ENCODE measurements at places on chromosomes 13 and 19. TPM values are rescaled to one million over a fixed set of nuclear protein-coding genes. Genes with fewer than 3 reads are reported as not detected.
A peak's percentile ranks its signal among the peaks of the same experiment; 100 is the strongest.

- no peaks in the 10 kb centered on the region for H3K27me3 ChIP-seq
- H3K4me1 ChIP-seq: no peaks in the 10 kb centered on the region
- peaks cover 19% of the 10 kb centered on the region for H3K36me3 ChIP-seq
- no peak overlapping the region for H3K4me3 ChIP-seq
- H3K27ac ChIP-seq: no peak overlapping the region
- no peak for DNase-seq
Measured at GRCh38 chr19:52626915-52627314, 11.2 kb downstream of the ZNF83 start.

DNA sequence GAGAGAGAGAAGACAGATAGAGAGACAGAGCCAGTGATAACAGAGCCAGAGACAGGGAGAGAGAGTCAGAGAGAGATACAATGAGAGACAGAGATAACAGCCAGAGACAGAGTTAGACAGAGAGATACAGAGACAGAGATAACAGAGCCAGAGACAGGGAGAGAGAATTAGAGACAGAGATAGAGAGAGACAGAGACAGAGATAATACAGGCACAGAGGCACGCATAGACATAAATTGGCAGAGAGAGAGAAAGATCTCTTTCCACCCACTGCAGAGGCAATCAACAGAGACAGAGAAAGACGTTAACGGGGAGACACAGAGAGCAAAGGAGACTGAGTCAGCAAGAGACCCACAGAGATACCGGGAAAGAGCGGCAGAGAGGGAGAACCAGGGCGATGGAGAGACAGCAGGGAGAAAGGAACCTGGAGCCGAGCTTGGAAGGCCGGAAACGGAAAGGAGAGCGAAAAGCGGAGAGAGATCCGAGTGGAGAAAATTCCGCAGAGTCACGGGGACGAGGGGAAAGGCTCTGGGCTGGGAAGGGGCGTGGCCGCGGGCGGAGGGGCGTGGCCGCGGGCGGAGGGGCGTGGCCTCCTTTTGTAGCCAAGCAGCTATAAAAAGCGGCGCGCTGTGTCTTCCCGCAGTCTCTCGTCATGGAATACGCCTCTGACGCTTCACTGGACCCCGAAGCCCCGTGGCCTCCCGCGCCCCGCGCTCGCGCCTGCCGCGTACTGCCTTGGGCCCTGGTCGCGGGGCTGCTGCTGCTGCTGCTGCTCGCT lies at the start of gene TNFSF9:
Gene TNFSF9, plus strand, starts transcription at position 641 of the 777 bp plus-strand sequence. Its CDS starts 11 bp downstream, at position 652.
- peaks cover 1% of the 10 kb centered on the region for H3K36me3 ChIP-seq
- peak within 1 kb of the TSS; percentile 95 for H3K4me3 ChIP-seq
- DNase-seq: peak; percentile 94
- H3K27me3 ChIP-seq: peaks cover 7% of the 10 kb centered on the region
- peaks cover 34% of the 10 kb centered on the region for H3K4me1 ChIP-seq
- peak within 1 kb of the TSS; percentile 97 for H3K27ac ChIP-seq

DNA sequence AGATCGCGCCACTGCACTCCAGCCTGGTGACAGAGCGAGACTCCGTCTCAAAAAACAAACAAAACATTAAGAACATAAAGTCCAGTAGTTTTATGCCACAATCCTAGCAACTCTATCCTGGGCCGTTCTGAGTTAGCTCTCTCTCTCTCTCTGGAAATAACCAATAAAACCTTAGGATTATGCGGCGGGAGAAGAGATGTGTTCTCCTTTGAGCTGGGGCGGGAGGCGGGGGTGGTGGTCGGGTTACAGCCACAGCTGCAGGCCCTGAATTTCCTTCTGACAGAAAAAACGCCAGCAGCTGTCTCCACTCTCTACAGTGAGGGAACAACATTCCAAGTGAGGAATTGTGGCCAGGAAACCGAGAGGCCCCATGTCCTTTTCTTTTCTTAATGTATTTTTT lies 9.1 kb upstream of the PNMA8A start:
- no peak for DNase-seq
- H3K4me3 ChIP-seq: peak overlapping the region; percentile 37
- H3K36me3 ChIP-seq: no peaks in the 10 kb centered on the region
- H3K27me3 ChIP-seq: no peaks in the 10 kb centered on the region
- H3K4me1 ChIP-seq: peaks cover 51% of the 10 kb centered on the region

- no peak for DNase-seq
- no peaks in the 10 kb centered on the region for H3K36me3 ChIP-seq
- no peak overlapping the region for H3K27ac ChIP-seq
- H3K4me3 ChIP-seq: no peak overlapping the region
- H3K27me3 ChIP-seq: peaks cover 7% of the 10 kb centered on the region
- H3K4me1 ChIP-seq: no peaks in the 10 kb centered on the region
Measured at GRCh38 chr13:36531746-36532486, 99.6 kb downstream of the CCNA1 start.

DNA sequence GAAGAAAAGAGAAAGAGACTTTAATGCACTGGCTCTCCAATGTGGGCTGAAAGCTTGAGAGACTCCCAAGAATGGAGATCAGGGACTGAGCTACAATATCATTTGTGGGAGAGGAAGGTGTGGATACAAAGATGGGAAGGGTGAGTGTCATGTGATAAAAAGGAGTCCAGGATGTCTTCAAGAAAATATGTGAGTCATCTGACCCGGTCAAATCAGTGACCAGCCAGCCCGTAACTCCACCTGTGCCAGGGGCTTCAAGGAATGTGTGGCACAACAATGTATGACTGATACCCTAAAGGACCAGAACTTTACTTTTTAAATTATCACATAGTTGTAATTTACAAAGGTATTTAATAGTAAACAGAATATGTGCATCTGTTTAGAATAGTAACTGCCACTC lies 97.2 kb downstream of the DOCK9 start:
- no peak overlapping the region for H3K4me3 ChIP-seq
- no peak overlapping the region for H3K27ac ChIP-seq
- peaks cover 51% of the 10 kb centered on the region for H3K36me3 ChIP-seq

DNA sequence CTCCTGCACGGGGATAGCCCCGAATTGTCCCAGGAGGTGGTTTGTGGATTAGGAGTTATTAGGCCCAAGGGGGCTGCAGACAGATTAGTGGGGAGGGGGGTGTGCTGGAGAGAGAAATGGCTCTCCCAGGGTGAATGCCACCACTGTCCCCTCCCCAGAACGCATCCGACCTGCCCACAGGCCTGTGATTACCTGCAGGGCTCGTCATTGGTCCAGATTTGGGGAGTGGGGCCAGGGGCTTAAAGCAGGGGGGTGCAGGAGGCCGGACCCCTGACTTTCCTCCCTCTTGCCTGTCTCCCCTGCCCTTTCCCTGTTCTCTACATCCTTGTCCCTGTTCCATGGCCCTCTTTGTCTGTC lies 1.2 kb downstream of the NRTN start:
- peaks cover 9% of the 10 kb centered on the region for H3K4me1 ChIP-seq
- DNase-seq: no peak
- no peak overlapping the region for H3K27ac ChIP-seq
- H3K27me3 ChIP-seq: peaks cover 9% of the 10 kb centered on the region
- H3K4me3 ChIP-seq: no peak overlapping the region

- peaks cover 19% of the 10 kb centered on the region for H3K4me1 ChIP-seq
- H3K27ac ChIP-seq: no peak overlapping the region
- H3K27me3 ChIP-seq: no peaks in the 10 kb centered on the region
- DNase-seq: no peak
Measured at GRCh38 chr13:43077461-43077860, 54.1 kb downstream of the DNAJC15 start.

DNA sequence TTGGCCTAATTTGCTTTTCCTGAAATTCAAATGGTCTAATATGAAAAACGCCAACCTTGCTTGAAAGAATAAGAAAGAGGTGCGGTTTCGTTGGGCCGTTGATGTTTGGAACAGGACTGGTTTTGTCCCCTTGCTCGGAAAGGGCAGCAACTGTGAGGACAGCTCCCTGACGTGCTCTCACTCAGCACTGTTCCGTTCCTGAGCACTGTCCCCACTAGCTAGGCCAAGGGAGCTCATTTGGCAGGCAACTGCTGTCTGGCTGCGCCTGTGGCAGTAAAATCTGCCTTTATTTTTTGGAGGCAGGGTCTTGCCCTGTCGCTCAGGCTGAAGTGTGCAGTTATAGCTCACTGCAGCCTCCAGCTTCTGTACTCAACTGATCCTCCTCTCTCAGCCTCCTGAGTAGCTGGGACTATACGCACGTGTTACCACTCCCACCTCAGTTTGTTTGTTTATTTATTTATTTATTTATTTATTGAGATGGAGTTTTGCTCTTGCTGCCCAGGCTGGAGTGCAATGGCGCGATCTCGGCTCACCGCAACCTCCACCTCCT lies 4.5 kb downstream of the LDLR start:
- peak overlapping the region; percentile 98 for H3K27ac ChIP-seq
- H3K36me3 ChIP-seq: peaks cover 9% of the 10 kb centered on the region
- peaks cover 71% of the 10 kb centered on the region for H3K4me1 ChIP-seq
- no peaks in the 10 kb centered on the region for H3K27me3 ChIP-seq
- no peak overlapping the region for H3K4me3 ChIP-seq

DNA sequence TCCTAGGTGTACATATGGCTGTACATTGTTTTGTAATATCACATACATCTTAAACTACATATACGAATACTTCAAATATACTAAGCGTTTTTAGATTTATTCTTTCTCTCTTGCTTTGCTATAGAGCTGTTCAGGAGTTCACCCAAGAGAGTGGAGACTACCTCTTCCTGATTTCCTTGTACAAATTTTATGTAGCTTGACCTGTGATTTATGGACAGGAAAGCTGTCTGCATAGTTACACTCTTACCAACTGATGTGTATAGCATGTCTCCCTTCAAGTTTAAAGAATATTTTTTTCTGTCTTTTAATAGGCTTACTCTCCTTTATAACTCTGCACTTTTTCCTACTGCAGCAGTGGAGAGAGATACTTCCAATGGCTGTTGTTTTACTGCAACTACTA lies 428.7 kb downstream of the NDFIP2 start:
- H3K27ac ChIP-seq: no peak overlapping the region
- no peak overlapping the region for H3K4me3 ChIP-seq
- no peaks in the 10 kb centered on the region for H3K27me3 ChIP-seq
- peaks cover 5% of the 10 kb centered on the region for H3K4me1 ChIP-seq

DNA sequence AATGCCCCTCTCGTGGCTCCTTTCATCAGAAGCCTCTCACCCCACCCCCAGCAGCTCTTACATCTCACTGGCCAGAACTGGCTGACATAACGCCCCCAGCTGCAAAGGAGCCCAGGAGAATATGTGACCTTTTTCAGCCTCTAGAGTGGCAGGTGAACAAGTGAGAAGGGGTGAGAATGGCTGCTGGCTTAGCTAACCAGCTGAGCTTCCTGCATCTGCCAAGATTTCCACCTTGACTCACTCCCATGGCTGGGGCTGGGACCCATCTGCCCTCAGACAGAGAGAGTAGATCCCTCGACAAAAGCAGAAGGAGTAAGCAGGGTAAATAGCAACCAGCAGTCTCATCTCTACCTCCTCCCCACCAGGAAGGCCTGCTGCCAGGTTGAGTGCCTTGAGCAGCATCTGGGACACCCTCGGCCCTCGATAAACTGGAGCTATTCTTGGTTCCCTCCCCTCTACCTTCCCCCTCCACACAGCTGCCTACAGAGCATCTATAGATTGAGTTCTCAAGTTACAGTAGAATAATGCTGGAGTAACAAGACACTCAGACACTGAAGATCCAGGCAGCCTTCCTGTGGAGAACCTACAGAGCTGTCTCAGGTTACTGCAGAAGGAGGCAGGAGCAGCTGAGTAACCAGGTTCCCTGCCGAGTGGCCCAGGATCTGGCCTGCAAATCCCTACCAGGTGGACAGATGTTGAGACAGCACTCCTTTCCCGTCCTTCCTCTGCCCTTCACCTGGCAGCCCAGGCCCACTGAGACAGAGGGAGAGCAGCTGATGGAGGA lies 15.5 kb downstream of the KASH5 start:
- H3K36me3 ChIP-seq: no peaks in the 10 kb centered on the region
- H3K27me3 ChIP-seq: peaks cover 2% of the 10 kb centered on the region
- H3K4me3 ChIP-seq: no peak overlapping the region
- peaks cover 7% of the 10 kb centered on the region for H3K4me1 ChIP-seq
- H3K27ac ChIP-seq: peak overlapping the region; percentile 59

- no peak overlapping the region for H3K4me3 ChIP-seq
- no peaks in the 10 kb centered on the region for H3K4me1 ChIP-seq
- H3K36me3 ChIP-seq: no peaks in the 10 kb centered on the region
- no peak for DNase-seq
Measured at GRCh38 chr13:95156208-95156607, 145.0 kb downstream of the ABCC4 start.

- H3K27ac ChIP-seq: peak overlapping the region; percentile 71
- no peaks in the 10 kb centered on the region for H3K36me3 ChIP-seq
- DNase-seq: no peak
- H3K4me1 ChIP-seq: peaks cover 32% of the 10 kb centered on the region
- H3K4me3 ChIP-seq: no peak overlapping the region
Measured at GRCh38 chr13:41006306-41006705, 12.8 kb downstream of the ELF1 start.

DNA sequence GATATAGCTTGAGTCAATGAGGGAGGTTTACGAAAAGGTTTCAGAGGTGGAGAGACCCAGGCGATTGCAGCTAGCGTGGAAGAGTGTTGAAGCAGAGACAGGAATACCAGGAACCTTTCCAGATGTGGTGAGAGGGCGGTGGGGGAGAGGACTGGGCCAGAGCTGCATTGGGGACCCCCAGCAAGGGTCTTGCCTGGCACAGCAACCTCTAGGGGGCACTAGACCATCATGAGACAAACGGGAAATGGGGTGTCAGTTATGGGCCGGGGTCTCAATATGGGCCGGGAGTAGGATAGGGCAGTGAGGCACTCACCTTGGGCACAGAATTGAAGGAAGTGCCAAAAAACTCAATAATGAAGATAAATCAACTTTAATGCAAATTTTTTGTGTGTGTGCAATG lies 2.1 kb upstream of the LRP3 start:
- H3K4me3 ChIP-seq: no peak overlapping the region
- H3K27me3 ChIP-seq: peaks cover 9% of the 10 kb centered on the region
- peak; percentile 33 for DNase-seq
- H3K4me1 ChIP-seq: peaks cover 8% of the 10 kb centered on the region
- H3K36me3 ChIP-seq: no peaks in the 10 kb centered on the region
- no peak overlapping the region for H3K27ac ChIP-seq

GRCh38 chr13:67258482-67258881 lies 28.3 kb upstream of the PCDH9 start:
- H3K27ac ChIP-seq: no peak overlapping the region
- H3K36me3 ChIP-seq: no peaks in the 10 kb centered on the region

DNA sequence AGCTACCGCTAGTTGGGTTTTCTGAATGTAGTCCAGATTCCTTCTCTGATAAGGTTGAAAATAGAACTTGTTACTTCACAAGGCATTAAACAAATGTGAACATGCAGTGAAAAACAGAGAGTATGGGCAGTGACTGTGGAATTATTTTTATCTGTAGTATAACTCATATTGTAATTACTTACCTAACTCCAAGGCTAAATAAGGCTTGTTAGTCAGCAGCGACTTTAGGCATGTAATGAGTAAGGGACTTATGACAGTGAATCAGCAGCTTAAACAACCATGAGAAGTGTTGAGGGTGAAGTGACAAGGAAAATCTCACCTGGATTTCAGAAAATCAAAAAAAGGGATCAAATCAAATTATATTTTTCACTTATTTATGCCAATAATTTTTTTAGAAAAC lies 1719.5 kb upstream of the MIR17HG start:
- no peak for DNase-seq
- H3K27me3 ChIP-seq: no peaks in the 10 kb centered on the region
- H3K27ac ChIP-seq: no peak overlapping the region
- no peaks in the 10 kb centered on the region for H3K36me3 ChIP-seq
- no peaks in the 10 kb centered on the region for H3K4me1 ChIP-seq
- H3K4me3 ChIP-seq: no peak overlapping the region

TRIM28 gene
- 286 TPM for total RNA-seq

ATP4A gene
- total RNA-seq: not detected

SHFL gene
- 15.8 TPM for total RNA-seq

EPS8L1 gene
- total RNA-seq: 6.8 TPM

DKKL1 gene
- 1.5 TPM for total RNA-seq

KCTD12 gene
- total RNA-seq: 33.8 TPM

KLK13 gene
- total RNA-seq: not detected

ATCAY gene
- total RNA-seq: not detected

TNNI3 gene
- not detected for total RNA-seq

MAP4K1 gene
- total RNA-seq: 1.4 TPM

PRRG2 gene
- total RNA-seq: 0.39 TPM

All from chondrocyte (in vitro differentiated cells).